Globus pallidus (tissue), 1 donor: ENCODE measurements at places on chromosomes 7 and 10.

- DNase-seq: no peak
Measured at GRCh38 chr7:20749906-20750305, 36.8 kb downstream of the SP8 start.

DNA sequence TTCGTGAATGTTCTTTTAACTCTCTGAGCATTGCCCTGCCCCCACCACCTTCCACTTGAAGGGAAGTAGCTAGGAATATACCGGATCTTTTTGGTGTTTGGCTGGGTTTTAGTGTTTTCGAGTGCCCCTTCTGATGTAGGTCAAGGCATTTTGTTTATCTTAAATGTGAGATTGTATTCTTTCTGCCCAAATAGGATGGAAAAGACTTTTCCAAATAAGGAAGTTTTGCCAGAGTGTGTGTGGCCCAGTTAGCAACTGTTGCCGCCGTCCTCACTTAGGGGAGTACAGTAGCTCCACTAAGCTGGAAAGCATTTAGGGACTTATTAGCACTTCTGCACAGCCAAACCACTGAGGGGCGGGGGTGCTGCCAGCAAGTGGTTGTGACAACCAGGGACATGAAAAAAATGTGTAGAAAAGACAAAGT, 29.8 kb upstream of the VCL start:
- no peak for DNase-seq

GRCh38 chr7:24880886-24881285, 99.1 kb downstream of the OSBPL3 start:
- DNase-seq: no peak

- no peak for DNase-seq
Measured at GRCh38 chr10:26407406-26407969, 30.7 kb upstream of the APBB1IP start.

DNA sequence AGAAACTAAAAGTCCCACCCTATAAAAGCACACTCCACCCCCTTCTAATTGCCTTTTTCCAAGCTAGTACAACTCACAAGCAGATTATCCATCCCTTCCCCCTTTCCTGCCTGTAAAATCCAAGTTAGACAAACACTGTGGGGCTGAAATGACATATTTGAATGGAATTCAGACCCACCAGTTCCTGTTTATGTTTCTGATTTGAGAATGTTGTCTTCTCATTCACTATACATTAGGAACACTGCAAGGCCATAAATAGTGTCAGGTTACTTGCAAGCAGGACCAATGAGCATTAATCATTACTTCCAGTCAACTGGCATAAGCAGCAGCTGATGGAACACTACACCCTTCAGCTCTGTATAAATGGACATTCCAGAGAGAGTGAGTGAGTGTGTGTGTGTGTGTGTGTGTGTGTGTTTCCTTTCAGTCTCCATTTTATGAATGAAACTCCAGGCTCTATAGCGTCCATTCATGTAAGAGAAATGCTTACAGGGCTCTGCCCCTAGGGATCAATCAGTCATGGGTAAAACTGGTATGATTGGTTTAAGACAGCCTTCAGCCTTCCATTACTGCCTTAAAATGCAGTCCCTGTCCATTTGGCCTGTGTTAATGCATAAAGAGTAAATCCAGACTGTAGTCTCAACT, 69.3 kb downstream of the ETV1 start:
- no peak for DNase-seq

DNA sequence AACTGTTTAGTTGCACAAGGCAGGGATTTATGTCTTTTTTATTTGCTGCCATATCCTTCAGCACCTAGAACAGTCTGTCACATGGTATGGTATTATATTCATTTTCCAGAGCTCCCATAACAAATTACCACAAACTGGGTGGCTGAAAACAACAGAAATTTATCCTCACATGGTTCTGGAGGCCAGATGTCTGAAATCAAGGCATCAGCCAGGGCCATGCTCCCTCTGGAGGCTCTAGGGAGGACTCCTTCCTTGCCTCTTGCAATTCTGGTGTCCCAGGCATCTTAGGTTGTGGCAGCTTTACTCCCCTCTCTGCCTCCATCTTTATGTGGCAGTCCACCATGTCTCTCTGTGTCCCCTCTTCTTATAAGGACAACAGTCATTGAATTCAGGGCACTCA, 43.1 kb downstream of the MET start:
- no peak for DNase-seq
